ENCODE measurements at places on chromosomes 2 and 18.

GRCh38 chr2:64586054-64586453 lies 61.9 kb downstream of the AFTPH start:
- no peak for ATAC-seq

DNA sequence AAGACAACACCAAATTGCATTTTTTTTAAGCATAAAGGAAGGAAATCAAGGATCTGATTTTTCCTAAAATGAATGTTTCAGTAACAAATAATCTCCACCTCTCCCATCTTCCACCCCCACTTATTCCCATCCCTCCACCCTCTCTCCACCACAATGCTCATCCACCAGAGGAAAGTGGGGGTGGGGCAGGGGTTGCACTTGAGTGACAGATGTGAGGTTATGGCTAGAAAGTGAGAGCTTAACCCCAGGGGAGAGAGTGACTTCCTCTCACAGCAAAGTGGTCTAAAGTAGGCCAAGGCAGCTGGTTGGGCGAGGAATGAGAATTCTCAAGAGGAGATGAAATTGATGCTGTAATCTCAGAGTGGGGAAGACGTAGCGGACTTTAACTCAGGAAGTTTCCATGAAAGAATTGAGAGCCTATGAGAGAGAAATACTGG lies 104.7 kb downstream of the HNRNPLL start:
- ATAC-seq: no peak

DNA sequence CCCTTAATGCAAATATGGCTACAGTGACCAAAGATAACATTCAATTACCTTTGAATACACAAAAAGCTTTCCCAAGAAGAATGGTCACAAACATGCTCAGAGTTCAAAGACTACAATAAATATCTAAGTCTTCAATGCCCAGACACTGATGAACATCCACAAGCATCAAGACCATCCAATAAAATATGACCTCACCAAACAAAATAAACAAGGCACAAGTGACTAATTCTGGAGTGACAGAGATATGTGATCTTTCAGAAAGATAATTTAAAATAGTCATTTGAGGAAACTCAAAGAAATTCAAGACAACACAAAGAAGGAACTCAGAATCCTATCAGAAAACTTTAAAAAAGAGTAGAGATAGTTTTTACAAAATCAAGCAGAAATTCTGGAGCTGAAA lies 40.6 kb upstream of the CAPN13 start:
- ATAC-seq: no peak

GRCh38 chr2:14632133-14632936 lies at the start of gene LRATD1:
LRATD1 (plus strand) TSS chr2:14632717; CDS start chr2:14633980, 1,263 bp downstream.
- ATAC-seq: no peak

DNA sequence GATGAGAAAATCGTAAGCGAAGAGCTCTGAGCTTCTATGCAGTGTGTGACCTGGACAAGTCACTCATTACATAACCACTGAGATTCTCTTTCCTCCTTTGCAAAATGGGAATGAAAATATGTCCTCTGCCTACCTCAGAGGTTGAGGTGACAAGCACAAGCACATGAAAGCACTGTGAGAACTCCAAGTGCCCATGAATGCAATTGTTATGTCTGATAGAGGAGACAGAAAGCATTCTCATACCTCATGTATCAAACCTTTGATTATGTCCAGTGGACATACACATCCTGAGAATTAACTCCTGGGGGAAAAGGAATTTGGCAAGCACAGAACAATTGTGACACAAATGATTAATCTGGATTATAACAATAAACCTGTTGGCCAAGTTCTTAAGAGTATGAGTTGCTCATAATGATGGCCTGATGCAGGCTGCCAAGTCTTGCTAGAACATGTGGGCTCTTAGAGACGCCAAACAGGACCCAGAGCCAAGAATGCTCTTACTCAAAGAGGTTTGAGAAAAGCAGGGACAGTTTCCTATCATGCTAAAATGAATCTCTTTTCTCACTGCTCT lies 8.5 kb upstream of the RMDN2 start:
- no peak for ATAC-seq

DNA sequence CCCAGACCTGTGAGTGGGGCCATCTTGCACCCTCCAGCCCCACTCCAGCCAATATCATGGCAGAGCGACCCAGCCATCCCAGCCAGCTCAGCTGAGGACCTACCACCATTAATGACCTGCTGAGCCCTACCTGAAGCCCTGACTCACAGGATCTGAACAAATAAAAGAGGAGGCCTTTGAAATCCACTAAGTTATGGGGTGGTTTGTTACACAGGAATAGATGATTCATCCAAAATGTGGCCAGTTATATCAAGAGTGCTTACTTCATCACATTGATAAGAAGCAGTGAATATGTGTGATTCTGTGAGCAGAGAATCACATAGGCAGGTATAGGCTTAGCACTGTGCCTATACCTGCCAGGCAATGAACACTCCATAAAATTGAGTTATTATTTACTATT lies 34.7 kb upstream of the FAM124B start:
- ATAC-seq: peak; percentile 77

- ATAC-seq: no peak
Observed at GRCh38 chr2:228590681-228591080, 409.2 kb upstream of the SPHKAP start.

DNA sequence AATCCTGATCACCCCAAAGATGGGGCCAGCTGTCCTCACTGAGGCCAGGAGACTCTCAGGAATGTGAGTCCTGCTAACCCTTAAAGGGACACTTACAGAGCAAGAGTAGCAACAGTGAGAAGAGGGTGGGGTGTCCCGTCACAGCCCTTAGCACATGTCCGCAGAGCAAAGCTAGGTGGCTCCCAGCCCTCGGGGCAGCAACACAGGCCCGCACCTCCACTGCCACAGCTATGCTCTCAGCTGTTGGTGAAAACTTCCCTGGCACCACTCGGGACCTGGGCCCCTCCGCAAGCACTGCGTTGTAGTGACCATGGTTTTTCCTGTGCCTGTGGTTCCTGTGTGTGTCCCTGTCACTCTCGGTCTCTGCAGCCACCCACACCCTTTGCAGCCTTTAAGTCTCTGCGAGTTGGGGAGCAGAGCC lies 76.4 kb upstream of the UXS1 start:
- ATAC-seq: no peak

- ATAC-seq: no peak
Observed at GRCh38 chr2:118654945-118655344, 192.5 kb downstream of the EN1 start.

DNA sequence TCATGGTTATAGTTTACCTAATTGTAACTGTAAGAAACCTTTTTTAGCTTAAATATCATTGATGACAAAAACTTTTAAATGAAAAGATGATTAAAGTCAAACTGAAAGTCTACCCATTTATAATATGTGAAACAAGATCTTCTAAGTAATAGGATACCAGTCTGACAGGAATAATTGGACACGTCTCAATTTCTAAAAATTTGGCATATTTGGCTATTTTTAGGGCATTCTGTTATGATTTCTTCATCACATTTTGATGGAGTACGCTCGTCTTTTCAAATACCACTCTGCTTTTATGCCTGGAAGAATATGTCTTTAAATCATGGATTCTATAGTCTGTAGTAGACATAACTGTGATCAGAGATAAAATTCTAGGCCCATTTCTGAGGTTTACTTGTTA lies 1.3 kb downstream of the R3HDM1 start:
- ATAC-seq: no peak

- ATAC-seq: no peak
Observed at GRCh38 chr2:111990856-111991255, 64.2 kb upstream of the TMEM87B start.

- ATAC-seq: no peak
Observed at GRCh38 chr2:216477283-216478035, 21.2 kb upstream of the RPL37A start.
